ENCODE measurements at places on chromosomes 6 and 20.
A peak's percentile ranks its signal among the peaks of the same experiment; 100 is the strongest.

GRCh38 chr6:148831064-148831463 lies 84.2 kb downstream of the UST start:
- peak; percentile 2 for DNase-seq

DNA sequence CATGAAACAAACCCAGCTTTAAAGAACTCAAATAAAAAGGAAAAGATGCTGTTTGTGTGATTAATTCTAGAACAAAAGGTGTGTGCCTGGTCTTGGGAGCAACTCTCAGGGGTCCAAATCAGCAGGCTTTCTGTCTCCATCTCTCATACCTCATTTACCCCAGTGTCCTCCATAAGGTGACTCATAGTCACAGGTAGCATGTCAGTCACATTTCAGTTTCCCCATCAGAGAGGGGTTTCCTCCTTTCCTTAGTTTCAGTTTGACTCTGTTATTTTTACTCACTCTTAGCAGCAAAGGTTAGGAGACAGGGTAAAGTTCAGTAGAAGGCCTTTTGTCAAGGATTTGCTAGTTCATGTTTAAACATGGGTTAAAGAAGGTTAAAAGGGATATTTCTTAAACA lies 46.2 kb downstream of the OGFRL1 start:
- DNase-seq: no peak

GRCh38 chr6:72080260-72080941 lies 194.1 kb downstream of the RIMS1 start:
- no peak for DNase-seq

GRCh38 chr6:92634561-92634960 lies 784.8 kb downstream of the EPHA7 start:
- no peak for DNase-seq

DNA sequence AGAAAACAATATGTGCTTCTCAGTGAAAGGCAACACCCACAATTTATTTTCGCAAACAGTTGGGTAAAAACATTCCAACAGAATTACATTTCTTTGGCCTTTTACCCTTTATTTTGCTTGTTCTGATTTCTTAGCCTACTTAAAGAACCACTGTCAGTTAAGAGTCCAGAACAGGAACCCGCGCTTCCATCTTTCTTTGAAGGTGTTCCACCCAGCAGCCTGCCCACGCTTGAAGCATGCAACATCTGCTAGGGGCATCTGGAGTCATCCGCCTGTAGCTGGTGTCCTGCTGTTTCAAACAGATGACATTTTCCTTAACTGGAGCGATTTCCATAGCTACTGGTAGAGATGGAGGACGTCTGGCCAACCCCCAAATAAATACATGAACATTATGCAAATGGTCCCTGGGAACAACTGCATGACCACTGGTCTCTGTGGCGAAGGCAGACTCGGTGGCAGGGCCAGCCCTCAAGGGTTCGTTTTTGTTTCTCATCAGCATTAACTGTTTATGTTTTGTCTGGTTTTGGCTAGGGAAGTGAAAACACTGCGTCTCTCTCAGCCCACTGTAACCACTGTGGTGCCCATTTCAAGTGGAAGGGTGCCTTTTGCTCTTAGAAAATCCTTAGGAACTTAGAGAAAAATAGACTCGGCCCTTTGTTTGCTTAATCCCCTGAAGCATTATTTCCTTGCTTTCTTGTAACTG lies 51.6 kb downstream of the LAMA4 start:
- no peak for DNase-seq

- no peak for DNase-seq
Observed at GRCh38 chr20:54324652-54325285, 116.9 kb downstream of the PFDN4 start.

- DNase-seq: no peak
Observed at GRCh38 chr6:23534351-23534750, 591.7 kb upstream of the NRSN1 start.

GRCh38 chr6:21181866-21182265 lies 411.7 kb upstream of the SOX4 start:
- no peak for DNase-seq

- DNase-seq: no peak
Observed at GRCh38 chr6:79384845-79385244, 150.4 kb upstream of the HMGN3 start.

GRCh38 chr6:75602246-75603105 lies 796 bp downstream of the SENP6 start:
- peak; percentile 25 for DNase-seq

GRCh38 chr20:1185790-1186334 lies 1.1 kb upstream of the TMEM74B start:
- DNase-seq: no peak

- no peak for DNase-seq
Observed at GRCh38 chr20:24917797-24918578, 31.1 kb upstream of the CST7 start.

- DNase-seq: no peak
Observed at GRCh38 chr20:58818586-58819285, 32.0 kb downstream of the GNAS-AS1 start.

- no peak for DNase-seq
Observed at GRCh38 chr20:36791862-36792261, 18.3 kb upstream of the DSN1 start.

GRCh38 chr6:139905404-139906052 lies 531.1 kb upstream of the CITED2 start:
- no peak for DNase-seq

DNA sequence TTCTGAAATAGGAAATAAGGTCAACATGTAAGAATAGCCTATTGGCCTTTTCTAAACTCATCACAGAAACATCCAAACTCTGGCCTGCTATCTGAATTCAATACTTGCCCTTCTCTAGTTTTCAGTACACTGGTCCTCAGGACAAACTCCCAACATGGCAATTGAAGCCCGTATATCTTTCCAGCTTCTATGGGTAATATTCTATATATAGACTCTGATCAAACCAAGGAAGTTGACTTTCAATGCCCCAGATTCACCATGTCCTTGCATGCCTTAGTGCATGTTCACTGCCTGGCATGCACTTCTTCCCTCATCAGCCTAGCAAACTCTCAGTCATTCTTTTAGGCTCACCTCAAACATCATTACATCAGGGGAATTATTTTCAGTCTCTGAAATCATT lies 73.2 kb downstream of the RSPO3 start:
- no peak for DNase-seq

GRCh38 chr6:44297063-44298038 lies 15.8 kb downstream of the AARS2 start:
- no peak for DNase-seq

GRCh38 chr6:126764671-126765070 lies 353.8 kb upstream of the RSPO3 start:
- no peak for DNase-seq

GRCh38 chr20:33772439-33772838 lies 38.7 kb upstream of the CHMP4B start:
- DNase-seq: no peak

GRCh38 chr6:32692019-32692418 lies 25.6 kb upstream of the HLA-DQB1 start:
- DNase-seq: peak; percentile 46

DNA sequence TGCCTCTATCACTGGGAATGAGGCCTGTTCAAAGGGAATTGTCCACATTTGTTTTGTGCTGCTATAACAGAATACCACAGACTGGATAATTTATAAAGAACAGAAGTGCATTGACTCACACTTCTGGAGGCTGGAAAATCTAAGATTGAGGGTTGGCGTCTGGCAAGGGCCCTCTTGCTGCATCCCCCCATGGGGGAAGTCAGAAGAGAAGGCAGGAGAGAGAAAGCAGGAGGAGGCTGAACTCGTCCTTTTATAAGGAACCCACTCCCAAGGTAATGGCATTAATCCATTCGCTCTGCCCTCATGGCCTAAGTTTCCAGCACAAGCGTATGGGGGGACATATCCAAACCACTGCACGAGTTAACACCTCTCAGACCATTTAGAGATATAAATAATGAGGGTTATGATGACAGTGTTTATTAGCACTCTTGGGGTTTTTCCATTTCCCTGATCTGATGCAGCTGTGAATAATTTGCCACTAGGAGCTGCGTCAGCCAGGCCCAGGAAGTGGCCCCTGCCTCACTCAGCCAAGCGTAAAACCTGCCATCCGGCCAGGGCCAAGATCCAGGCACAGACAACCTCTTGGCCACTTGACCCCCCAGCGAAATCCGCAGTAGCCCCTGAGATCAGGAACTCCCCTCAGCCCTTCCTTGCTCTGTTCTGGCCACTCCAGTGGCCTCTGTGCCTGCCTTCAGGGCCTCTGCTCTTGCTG lies 14.2 kb upstream of the SLCO4A1 start:
- DNase-seq: no peak

- no peak for DNase-seq
Observed at GRCh38 chr6:2732503-2733089, 18.1 kb downstream of the MYLK4 start.

DNA sequence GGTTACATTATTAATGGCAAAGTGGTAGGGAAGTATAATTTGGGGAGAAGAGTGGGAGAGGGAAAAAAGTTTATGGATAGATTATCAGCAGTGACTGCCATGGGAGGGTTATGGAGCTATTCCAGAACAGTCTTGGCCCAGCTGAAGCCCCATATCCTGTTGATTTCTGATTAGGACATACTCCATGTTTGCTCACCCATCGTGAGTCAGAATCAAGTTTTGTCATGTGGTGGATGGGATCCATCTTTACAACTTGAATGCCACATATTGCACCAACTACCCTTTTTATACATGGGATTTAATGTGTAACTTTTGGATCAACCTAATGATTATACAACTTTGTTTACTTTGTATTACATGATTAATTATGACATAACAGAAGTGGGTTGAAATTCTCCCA lies 217.0 kb downstream of the HAO1 start:
- DNase-seq: no peak

DNA sequence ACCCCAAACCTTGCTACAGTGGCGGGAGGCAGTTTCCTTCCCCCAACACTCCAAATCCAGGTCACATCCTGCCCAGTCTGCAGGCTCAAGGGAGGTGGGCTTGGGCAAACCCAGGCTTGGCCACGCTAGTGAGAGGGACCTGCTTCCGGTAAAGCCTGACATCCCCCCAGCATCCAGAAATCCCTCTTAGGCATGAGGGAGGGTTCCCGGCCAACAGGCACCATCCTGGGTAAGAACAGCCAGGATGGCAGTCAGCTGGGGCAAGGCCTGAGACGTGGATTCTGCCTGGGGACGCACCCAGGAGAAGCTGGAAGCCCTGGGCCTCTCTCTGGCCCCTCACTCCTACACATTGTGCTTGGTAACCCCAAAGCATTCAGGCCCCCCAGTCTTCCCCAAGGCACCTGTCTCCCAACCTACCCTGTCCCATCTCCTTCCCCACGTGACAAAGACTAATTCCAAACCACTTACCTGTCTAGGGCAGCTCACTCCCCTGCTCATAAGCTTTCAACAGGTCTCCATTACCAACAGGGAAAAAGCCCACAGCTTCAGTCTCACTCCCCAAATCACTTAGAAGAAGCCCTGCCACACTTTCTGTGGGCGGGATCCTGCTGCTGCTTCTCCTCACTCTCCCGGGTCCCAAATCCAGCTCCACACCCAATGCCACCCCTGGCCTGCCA lies 2.1 kb downstream of the C20orf144 start:
- no peak for DNase-seq

DNA sequence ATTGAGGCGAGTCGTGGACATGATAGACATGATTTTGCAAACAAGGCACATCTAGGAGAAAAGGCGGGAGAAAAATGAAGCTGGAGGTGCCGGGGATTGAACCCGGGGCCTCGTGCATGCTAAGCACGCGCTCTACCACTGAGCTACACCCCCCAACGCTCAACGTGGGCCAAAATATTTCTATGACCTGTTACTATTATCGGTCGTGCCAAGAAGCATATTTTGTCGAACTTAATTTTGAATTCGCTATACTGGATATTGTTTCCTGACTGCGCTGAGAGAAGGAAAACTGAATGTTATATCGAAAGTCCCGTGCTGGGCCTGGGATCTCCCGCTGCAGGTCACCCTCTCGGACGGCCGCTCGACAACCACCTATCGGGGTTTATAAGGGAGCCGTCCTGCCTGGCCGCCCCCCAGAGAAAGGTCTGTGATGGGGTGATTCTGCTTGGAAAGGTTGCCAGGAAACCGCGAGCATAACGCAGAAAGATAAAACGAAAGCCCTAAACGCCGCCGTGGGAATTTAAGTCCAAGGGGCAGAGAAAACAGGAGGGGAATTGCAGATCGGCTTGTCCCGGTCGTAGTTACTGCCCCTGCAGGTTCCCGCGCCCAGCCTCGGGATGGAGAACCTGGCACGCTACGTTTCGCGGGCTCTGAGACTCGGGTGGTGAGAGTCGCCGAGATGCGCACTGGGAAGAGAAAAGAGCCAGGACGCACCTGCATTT lies 60.0 kb downstream of the TRIM27 start:
- peak; percentile 65 for DNase-seq

GRCh38 chr6:149854532-149854931 lies 9.6 kb downstream of the LRP11 start:
- DNase-seq: no peak

GRCh38 chr20:54056762-54057639 lies 13.4 kb downstream of the BCAS1 start:
- no peak for DNase-seq

DNA sequence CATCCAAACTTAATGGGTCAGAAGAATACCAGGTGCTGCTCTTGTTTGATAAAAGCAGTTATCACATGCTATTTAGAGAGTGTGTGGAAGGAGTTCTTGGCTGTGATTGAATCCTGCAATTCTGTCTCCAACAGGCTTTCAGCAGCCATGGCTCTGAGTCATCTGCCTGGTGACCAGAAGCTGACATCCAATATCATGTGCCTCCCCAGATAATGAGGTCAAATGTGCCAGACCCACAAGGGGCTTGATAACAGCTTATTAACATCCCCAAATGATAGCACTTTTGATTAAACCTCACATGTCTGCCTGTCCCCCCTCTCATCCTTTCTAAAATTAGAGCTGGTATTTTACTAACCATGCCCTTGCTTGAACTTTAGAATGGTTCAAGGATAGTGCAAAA lies 175.7 kb upstream of the PLN start:
- DNase-seq: no peak

DNA sequence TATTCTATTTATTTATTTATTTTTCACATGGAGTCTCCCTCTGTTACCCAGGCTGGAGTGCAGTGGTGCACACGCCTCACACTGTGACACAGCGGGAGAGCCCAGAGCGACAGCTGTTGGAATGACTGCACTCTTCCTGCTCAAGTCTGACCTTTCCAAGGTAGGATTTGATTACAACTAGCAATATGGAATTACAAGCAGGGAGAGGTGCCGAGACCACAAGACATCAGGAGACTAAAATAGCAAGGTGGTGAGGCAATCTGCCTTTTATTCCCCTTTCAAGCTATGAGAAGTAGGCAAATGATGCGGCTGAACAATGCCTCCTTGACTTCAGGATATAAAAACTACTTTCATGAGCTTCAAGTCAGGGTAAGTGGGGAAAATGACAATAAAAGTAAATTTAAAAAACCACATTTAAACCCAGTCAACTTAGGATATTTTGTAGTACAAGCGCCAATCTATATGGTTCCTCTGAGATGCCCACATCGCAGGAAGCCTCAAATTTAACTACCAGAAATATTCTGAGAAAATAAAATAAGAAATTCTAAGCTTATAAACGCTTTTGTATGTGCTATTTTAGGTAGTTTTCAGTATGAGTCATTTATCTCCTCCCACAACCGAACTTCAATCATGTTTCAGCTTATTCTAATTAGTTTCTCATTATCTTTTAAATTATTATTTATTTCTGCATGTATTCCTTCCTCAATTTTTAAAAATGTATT lies 146.9 kb upstream of the SGK1 start:
- DNase-seq: no peak
